CD8-positive, alpha-beta memory T cell (primary cell): ENCODE measurements at places on chromosomes 16 and 17. TPM values are rescaled to one million over a fixed set of nuclear protein-coding genes. Genes with fewer than 3 reads are reported as not detected.

DNA sequence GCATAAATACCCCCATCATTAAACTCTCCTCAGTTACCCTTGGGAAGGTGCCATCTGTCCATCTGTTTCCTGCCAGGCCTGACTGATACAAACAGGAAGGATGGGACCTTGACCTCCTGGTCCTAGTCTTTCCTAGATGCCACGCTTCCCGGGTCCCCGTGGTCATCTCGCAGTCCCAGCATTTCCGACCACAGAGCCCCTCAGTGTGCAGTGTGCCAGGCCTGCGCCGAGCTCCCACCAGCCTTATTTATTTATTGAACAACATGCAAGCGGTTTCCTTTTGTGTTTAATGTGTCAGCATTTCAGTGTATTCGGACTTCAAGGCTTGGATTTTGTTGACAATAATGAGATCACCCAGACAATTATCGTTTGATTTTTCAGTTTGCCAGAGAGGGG lies 45.6 kb upstream of the NKD1 start:
- H3K36me3 ChIP-seq, result no peaks in the 10 kb centered on the region
- no peak overlapping the region for H3K27ac ChIP-seq
- no peaks in the 10 kb centered on the region for H3K4me1 ChIP-seq
- H3K4me3 ChIP-seq, result no peak overlapping the region

GRCh38 chr16:9170470-9170869 lies 79.0 kb downstream of the HAPSTR1 start:
- no peaks in the 10 kb centered on the region for H3K27me3 ChIP-seq
- H3K4me3 ChIP-seq, result no peak overlapping the region
- H3K36me3 ChIP-seq, result no peaks in the 10 kb centered on the region
- H3K27ac ChIP-seq, result no peak overlapping the region
- H3K4me1 ChIP-seq, result no peaks in the 10 kb centered on the region

DNA sequence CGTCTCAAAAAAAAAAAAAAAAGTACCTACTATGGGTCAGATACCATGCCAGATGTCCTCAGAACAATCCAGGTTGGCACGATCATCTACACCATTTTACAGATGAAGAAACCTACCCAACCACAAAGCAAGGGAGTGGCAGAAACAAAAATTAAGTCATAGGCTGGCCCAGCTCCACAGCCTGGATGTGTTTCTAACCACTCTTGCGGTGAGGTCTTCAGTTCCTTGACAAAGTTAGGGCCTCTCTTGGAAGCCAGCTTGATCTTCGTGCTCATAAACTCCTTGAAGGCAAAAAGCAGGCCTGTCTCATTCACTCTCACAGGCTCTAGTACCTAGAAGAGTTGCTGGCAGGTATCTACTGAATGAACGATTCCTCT lies 6.2 kb downstream of the GGA2 start:
- H3K4me3 ChIP-seq, result peak overlapping the region; percentile 27
- peaks cover 51% of the 10 kb centered on the region for H3K4me1 ChIP-seq
- H3K27ac ChIP-seq, result peak overlapping the region; percentile 64
- peak; percentile 34 for DNase-seq
- H3K27me3 ChIP-seq, result no peaks in the 10 kb centered on the region

- H3K4me3 ChIP-seq, result no peak overlapping the region
- peaks cover 9% of the 10 kb centered on the region for H3K27me3 ChIP-seq
- H3K27ac ChIP-seq, result no peak overlapping the region
- H3K4me1 ChIP-seq, result no peaks in the 10 kb centered on the region
Measured at GRCh38 chr16:84839054-84839453, 19.3 kb downstream of the CRISPLD2 start.

GRCh38 chr16:88442727-88443576 lies 10.1 kb upstream of the ZFPM1 start:
- H3K36me3 ChIP-seq, result no peaks in the 10 kb centered on the region
- no peaks in the 10 kb centered on the region for H3K27me3 ChIP-seq
- no peak overlapping the region for H3K27ac ChIP-seq
- no peaks in the 10 kb centered on the region for H3K4me1 ChIP-seq
- no peak overlapping the region for H3K4me3 ChIP-seq

DNA sequence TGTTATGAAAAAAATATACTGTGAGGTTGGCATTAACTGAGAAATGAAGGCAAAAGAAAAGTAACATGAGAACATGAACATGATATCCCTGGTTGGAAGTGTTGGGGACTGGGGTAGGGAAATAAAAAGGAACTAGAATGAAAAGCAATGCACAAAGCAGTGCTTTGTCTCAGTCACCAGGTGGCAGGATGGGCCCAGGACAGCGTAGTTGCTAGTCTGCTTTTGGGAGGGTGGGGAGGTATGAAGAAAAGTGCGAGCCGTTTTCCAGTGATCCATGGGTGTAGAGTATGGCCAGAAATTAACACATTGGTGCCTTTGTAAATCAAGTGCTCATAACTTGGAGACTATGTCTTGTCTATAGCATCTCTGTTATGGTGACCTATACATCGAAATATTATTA lies 662.5 kb upstream of the SALL1 start:
- H3K27me3 ChIP-seq, result no peaks in the 10 kb centered on the region
- H3K4me3 ChIP-seq, result no peak overlapping the region
- no peaks in the 10 kb centered on the region for H3K4me1 ChIP-seq
- no peaks in the 10 kb centered on the region for H3K36me3 ChIP-seq

DNA sequence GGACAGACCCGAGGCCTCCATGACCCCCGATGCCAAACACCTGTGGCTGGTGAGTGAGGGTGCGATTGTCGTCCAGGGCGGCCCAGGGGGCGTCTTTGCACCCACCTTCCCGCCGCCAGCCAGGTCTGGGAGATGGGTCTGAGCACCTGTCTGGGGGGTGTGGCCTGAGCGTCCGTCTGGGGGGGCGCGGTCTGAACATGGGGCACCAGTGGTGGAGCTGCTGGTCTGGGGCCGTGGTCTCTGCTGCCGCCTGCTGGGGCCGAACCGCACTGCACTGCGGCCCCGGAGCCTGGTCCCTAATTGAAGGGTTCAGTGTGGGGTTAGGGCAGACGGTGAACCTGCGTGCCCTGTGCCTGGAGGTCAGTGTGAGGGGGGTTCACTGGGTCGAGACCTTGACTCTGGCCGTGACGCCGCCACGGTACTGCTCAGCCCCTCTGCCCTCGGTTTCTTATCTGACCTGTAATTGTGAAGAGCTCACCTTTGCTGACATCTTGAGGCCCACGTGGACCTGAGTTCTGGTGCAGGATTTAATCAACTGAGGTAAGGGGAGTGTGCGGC lies 12.6 kb upstream of the TCF25 start:
- peaks cover 33% of the 10 kb centered on the region for H3K4me1 ChIP-seq
- H3K36me3 ChIP-seq, result no peaks in the 10 kb centered on the region
- DNase-seq, result peak; percentile 72
- no peaks in the 10 kb centered on the region for H3K27me3 ChIP-seq

The TBC1D3 gene
- polyA plus RNA-seq, result not detected

DNA sequence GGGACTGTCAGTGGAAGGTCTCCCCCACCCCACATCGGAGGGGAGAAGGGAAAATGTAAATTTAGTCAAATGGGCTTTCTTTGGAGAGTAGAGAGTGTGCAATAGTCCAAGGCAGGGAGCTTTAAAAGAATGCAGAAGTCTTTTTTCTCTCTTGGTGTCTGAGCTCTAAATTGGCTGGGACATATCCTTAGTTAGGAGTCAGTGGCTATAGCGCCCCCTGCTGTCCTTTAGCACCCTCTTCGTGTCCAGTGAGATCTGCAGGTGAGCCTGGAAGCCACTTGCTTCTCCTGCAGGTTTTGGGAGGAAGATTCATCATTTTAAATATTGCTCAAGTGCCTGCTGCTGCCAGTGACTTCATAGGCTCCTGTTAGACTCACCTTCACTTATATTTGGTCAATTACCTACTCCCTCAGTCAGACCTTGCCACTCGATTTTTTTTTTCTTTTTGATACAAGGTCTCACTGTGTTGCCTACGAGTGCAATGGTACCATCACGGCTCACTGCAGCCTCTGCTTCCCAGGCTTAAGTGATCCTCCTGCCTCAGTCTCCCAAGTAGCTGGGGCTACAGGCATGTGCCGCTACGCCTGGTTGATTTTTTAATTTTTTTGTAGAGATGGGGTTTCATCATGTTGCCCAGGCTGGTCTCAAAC lies 174.8 kb downstream of the PRKCB start:
- DNase-seq, result peak; percentile 70
- H3K4me3 ChIP-seq, result no peak overlapping the region
- H3K27ac ChIP-seq, result no peak overlapping the region
- peaks cover 3% of the 10 kb centered on the region for H3K36me3 ChIP-seq

DNA sequence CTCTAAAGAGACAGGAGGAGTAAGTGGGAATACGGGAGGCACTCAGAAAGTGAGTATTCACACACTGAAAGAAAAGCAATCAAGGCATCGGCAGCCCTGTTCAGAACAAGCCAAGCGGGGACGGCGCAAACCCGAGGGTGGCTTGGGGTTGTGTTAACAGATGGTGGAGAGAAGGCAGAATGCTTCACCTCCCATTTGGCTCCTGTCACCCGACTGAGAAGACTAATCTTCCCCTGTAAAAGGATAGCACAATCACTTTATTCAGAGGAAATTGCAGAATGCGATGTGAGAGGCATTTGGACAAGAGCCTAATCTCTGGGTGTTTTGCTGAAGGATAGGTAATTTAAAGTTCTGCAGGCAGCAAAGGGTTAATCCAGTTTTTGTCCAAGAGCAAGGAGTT lies 119.3 kb upstream of the WSCD1 start:
- no peaks in the 10 kb centered on the region for H3K36me3 ChIP-seq
- no peak overlapping the region for H3K4me3 ChIP-seq
- DNase-seq, result no peak

The CALCOCO2 gene
- 182 TPM for polyA plus RNA-seq

The FSCN2 gene
- not detected for polyA plus RNA-seq

- H3K4me1 ChIP-seq, result no peaks in the 10 kb centered on the region
- H3K36me3 ChIP-seq, result no peaks in the 10 kb centered on the region
- no peak overlapping the region for H3K27ac ChIP-seq
- H3K4me3 ChIP-seq, result no peak overlapping the region
- no peak for DNase-seq
Measured at GRCh38 chr17:4474093-4474492, 24.6 kb upstream of the SPNS2 start.

DNA sequence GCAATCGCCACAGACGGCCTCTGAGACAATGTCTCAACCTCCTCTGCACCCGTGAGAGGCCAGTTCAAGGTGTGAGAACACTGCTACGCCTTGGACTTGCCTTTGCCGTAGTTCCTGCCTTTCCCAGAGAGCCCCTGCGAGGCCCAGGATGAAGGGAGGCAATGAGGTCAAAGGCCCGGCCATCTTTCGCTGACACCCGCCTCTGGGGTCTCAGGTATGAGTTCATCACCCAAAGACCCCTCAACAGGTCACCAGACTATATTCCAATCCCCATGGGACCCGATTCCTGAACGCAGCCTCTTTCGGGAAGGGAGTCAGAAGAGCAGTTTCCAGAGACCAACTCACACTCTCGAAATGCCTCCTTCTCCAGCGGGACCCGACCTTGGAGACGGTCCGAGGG lies 573.5 kb downstream of the KCNJ18 start:
- no peaks in the 10 kb centered on the region for H3K36me3 ChIP-seq
- H3K27ac ChIP-seq, result no peak overlapping the region
- H3K27me3 ChIP-seq, result no peaks in the 10 kb centered on the region
- H3K4me1 ChIP-seq, result no peaks in the 10 kb centered on the region
- DNase-seq, result no peak
- H3K4me3 ChIP-seq, result no peak overlapping the region

- no peaks in the 10 kb centered on the region for H3K36me3 ChIP-seq
- no peaks in the 10 kb centered on the region for H3K27me3 ChIP-seq
Measured at GRCh38 chr16:52193441-52193840, 353.5 kb downstream of the TOX3 start.

- no peak overlapping the region for H3K4me3 ChIP-seq
- no peaks in the 10 kb centered on the region for H3K4me1 ChIP-seq
- H3K36me3 ChIP-seq, result no peaks in the 10 kb centered on the region
- H3K27ac ChIP-seq, result no peak overlapping the region
- no peak for DNase-seq
- H3K27me3 ChIP-seq, result no peaks in the 10 kb centered on the region
Measured at GRCh38 chr16:84827131-84827574, 7.4 kb downstream of the CRISPLD2 start.

The MT4 gene
- not detected for polyA plus RNA-seq

The C17orf78 gene
- not detected for polyA plus RNA-seq

DNA sequence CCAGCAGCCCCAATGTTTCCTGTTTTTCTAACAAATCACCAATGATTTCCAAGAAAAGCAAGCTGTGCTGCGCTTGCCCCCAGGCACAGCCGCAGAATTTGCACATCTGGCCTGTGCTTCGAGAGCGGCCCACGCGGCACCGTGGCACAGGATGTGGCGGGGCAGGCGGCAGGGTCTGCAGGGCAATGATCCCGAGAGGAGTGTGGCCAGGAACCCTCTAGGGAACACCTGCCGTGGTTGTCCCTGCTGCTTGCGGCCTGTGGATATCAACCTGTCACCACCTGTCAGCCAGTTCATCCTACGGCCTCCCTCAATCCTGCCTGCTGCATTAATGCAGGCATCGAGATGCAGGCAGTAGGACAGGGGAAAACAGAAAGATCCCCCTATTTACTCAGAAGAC lies 24.0 kb downstream of the PIK3R5 start:
- DNase-seq, result peak; percentile 76
- peak overlapping the region; percentile 43 for H3K4me3 ChIP-seq
- H3K36me3 ChIP-seq, result peaks cover 15% of the 10 kb centered on the region
- H3K27ac ChIP-seq, result peak overlapping the region; percentile 51

- no peak overlapping the region for H3K27ac ChIP-seq
- H3K4me1 ChIP-seq, result peaks cover 6% of the 10 kb centered on the region
- H3K27me3 ChIP-seq, result no peaks in the 10 kb centered on the region
Measured at GRCh38 chr16:50802000-50802399, 60.1 kb downstream of the CYLD start.

GRCh38 chr17:32763855-32764439 lies 113.0 kb downstream of the MYO1D start:
- no peak overlapping the region for H3K4me3 ChIP-seq
- no peaks in the 10 kb centered on the region for H3K36me3 ChIP-seq
- DNase-seq, result no peak
- H3K27ac ChIP-seq, result no peak overlapping the region
- peaks cover 10% of the 10 kb centered on the region for H3K4me1 ChIP-seq
